ENCODE measurements at places on chromosomes 6 and 20.

DNA sequence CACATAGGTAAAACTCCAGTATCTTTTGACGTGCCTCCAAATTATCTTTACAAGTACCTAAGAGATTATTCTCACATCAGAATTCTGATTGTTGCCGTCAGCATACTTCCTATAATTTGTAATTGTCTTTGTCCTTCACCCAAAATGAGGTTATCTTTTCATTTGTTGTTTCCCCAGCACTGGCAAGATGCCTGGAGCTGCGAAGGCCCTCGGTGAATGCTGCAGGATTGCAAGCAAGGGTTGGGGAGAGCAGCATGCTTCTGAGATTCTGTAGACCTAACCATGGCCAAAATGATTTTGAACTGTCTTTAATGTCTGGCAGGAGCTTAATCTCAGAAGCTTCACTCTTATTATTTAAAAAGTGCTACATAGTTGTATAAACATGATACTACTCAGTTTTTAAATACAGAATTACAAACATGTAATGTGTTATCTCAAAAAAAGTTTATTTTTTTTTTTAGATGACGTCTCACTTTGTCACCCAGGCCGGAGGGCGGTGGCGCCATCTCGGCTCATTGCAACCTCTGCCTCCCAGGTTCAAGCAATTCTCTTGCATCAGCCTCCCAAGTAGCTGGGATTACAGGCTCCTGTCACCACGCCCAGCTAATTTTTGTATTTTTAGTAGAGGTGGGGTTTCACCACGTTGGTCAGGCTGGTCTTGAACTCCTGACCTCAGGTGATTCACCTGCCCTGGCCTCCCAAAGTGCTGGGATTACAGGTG, 88.7 kb downstream of the ELOVL5 start:
- no peak for DNase-seq

DNA sequence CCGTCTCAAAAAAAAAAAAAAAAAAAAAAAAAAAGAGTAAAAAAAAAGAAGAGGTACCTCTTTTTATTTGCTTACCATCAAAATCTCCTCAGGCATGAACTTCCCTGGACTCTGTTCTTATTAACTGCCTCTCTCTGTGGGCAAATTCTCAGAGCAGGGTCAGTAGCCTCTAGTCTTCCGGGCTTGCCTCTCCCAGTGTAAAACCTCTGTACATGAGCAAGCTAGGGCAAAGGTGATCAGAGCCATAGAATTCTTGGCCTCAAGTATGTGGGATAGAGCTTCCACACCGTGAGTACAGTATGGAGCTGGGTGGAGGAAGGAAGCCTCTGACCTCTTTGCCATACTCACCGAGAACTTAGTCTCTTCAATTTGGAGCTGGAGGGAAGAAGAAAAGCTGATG, 58.5 kb downstream of the TRPC4AP start:
- no peak for DNase-seq

DNA sequence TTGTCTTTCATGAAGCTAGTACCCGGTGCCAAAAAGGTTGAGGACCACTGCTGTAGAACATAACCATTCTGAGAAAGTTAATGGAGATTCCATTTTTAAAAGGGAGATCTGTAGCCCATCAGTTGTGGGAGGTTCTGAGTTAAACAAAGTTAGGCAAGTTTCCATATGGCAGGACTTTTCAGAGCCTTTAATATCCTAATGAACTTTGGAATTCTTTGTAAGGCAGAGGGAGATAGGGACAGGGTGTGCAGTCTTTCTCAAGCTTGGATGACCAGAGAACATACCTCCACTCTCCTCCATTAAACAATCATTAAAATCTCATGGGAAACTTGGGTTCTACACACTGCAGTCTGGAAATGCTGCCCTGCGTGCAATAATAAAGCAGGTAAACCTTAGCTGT, 14.8 kb downstream of the ADGRF4 start:
- no peak for DNase-seq

- DNase-seq, result no peak
Measured at GRCh38 chr6:116055513-116055912, 5.2 kb downstream of the FRK start.

- no peak for DNase-seq
Measured at GRCh38 chr6:81988871-81989270, 236.4 kb upstream of the TENT5A start.

GRCh38 chr6:168372889-168373288, 53.3 kb upstream of the DACT2 start:
- DNase-seq, result no peak

- DNase-seq, result no peak
Measured at GRCh38 chr20:49697071-49697470, 16.6 kb downstream of the B4GALT5 start.

DNA sequence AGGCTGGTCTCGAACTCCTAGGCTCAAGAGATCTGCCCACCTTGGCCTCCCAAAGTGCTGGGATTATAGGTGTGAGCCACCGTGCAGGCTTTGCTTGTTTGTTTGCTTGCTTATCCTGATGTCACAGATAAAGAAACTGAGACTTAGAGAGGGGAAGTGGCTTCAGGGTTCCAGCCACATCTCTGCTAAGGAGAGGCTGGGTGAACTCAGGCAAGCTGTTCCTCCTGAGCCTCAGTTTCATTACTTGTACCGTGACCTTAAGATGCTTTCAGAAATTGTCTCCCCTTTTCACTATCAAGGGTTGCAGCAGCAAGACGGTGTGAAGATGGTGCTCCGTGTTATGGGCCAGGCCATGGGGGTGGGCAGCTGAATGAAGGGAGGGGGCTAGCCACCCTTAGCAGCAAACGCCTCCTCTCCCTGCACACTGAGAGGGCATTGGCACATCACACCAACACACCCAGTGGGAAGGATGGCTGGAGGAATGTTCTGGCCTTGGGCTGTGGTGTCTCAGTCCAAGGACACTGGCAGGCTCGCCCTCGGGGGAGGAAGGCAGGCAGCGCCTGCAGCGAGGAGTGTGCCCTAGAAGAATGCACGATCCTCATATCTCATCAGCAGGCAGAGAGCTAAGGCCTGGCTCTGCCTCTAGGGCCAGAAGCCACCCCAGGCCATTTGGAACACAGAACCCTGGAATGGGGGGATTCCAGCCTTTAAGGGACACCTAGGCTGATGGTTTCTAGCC, 48.2 kb upstream of the TLDC2 start:
- DNase-seq, result no peak

DNA sequence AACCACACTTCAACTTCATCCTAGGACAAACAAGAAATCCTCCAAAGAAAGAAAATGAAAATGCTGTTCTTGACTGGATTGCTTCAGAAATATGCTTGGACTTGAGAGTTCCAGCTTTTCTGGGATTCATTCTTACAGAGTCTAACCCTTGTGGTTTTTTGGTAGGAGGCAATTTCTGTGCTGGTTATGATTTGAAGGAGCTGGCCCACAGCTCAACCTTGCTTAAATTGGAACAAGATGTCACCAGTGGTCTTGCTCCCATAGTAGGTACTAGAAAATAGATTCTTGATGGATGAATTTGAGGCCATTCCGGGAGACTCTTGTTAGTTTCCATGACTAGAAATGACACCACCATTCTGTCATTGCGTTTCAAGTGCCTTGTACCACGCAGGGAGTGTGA, 54.3 kb upstream of the BMP6 start:
- DNase-seq, result no peak

DNA sequence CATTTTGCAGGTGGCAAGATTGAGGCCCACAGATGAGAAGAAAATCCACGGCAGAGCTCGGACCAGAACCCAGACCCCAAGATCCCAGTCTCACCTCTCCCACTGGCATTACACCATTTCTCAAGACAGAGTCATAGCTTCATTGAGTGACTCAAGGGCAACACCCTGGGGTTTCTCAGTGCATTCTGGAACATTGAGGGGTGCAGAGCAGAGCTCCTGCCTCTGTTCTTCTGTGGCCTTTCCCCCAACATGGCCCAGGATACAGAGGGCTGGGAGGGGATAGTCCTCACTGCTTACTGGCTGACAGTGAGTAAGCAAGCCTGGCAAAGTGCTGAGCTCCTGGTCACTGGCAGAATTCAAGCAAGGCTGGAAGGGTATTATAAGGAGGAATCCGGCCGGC, 74.0 kb downstream of the MDGA1 start:
- no peak for DNase-seq

DNA sequence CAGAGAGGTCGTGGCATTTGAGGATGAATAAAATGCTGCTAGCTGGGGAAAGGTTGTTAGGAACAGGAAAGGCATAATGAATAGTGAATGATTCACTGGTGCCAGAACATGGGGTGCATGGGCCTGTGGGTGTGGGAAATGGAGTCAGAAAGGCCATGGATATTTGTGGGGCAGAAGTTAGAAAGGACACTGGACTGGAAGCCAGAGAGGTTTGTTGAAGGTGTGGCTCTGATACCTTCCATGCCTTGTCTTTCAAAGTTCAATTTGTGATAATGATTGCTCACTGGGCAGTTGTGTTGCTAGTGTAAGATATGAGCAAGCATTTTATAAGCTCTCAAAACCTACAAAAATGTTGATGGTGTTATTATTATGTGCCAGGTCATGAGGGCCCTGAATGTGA, 32.7 kb downstream of the LRRC1 start:
- no peak for DNase-seq

DNA sequence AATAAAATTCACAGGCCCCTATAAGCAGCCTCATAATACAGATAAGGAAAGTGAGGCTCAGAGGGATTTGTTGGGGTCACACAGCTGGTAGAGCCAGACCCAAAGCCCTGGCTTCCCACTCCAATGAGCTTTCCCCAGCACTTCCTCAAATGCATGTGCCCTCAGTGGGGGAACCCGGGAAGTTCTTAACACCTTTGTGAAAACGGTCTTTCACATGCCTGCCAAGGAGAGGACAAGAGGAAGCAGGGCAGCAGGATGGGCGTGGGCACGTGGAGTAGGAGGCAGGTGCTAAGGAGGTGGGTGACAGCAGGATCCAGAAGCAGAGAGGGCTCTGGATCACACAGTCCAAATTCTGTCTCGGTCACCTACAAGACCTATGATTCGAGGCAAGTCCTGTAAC, 598 bp downstream of the PI16 start:
- no peak for DNase-seq

DNA sequence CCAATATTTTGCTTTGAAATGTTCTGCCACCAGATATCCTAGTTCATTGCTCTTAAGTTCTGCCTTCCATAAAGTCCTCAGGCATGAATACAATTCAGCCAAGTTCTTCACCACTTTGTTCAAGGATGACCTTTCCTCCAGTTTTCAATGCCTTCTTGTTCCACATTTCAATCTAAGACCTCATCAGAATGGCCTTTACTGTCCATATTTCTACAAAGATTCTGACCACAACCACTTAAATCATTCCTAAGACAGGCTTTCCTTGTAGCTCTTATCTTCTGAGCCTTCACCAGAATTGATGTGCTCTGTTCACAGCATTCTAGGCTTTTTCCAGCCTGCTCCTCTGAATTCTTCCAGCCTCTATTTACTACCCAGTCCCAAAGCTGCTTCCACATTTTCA, 319.0 kb downstream of the HACE1 start:
- no peak for DNase-seq

- no peak for DNase-seq
Measured at GRCh38 chr6:20399518-20399917, 2.2 kb upstream of the E2F3 start.

DNA sequence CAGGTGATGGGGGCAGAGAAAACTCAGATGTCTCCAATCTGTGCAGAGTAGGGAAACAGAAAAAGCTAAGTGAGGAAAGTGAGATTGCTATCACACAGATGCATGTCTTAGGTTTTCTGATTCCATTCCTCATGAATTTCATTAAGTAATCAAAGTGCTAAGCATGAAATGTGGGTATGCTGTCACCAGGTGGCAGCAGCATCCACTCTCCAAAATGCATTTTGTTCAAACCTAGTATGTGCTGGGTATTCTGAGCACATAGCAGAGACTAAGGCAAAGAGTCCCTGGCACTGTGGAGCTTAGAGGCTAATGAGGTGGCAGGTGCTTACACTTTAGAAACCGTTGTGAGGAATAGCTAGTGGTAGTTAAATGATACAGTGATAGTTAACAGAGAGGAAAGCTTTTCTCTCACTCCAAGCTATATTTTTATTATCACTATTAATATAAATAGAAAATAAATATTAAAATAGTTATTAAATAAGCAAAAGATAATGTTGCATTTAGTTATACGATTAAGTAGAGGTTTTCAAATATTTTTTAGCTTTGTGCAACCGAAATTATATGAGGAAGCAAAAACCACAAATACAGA, 179.5 kb downstream of the CDH26 start:
- peak; percentile 43 for DNase-seq

DNA sequence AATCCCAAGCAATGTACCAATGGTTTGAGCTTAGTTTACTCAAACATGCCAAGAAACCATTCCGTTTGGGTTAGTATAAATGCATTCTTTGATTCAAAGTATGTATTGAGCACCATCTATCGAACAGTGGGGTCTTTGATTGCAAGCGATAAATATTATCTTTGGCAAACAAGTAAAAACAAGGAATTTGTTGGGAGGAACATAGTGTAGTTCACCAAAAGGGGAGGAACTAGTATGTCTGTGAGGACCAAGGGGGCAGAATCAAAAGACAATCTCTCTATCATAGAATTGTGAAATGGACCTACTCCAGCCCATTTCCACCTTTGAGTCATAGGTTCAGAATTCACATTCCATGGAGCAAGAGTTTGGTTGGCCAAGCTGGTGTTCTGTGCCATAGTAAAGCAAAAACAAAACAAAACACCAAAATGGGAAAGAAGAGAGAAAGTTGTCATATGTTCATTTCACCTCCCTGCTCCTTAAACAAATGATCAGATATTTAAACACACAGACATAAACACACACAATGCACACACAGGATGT, 266.0 kb downstream of the TSHZ2 start:
- no peak for DNase-seq

DNA sequence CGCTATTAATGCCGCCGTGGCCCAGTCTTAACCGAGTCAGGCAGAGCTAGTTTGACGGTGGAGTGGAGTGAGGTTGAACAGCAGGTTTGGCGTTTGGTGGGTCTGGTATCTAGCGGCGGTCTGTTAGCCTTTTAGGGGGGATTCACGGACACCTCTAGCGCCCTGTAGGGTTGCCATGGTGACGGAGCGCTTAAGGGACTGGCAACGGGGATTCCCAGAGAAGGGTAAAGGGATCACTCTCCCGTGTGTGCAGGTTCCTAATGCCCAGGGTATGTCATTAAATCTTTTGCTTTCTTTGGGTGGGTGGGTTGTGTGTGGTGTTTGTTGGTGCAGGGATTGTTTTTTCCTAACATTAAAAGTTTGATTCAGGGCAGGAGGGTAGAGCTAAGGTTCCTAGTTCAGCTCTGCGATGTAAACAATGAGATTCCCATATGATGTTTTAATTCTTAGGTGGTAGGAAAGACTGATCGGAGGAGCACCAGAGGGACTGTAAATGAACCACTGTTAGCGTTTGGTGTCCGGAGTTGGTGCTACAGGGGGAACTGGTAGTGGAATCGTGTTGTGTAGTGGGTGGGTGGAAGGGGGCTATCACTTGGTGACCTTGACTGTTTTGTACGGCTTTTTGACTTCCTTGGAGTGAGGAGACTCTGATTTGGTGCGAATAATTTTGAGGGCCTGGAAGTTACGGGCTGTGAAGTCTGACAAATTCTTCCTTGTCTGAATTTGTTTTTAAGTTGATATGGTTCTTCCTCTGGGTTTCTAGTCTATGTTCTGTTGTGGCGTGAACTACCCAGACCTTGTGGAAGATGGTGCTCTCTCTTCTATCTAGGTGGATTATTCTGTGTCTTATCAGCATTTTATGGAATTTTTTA, 5.0 kb downstream of the BRD2 start:
- peak; percentile 83 for DNase-seq

- no peak for DNase-seq
Measured at GRCh38 chr6:8181951-8182845, 79.8 kb upstream of the EEF1E1 start.
